ENCODE measurements at places on chromosomes 16 and 17.
A peak's percentile ranks its signal among the peaks of the same experiment; 100 is the strongest.

DNA sequence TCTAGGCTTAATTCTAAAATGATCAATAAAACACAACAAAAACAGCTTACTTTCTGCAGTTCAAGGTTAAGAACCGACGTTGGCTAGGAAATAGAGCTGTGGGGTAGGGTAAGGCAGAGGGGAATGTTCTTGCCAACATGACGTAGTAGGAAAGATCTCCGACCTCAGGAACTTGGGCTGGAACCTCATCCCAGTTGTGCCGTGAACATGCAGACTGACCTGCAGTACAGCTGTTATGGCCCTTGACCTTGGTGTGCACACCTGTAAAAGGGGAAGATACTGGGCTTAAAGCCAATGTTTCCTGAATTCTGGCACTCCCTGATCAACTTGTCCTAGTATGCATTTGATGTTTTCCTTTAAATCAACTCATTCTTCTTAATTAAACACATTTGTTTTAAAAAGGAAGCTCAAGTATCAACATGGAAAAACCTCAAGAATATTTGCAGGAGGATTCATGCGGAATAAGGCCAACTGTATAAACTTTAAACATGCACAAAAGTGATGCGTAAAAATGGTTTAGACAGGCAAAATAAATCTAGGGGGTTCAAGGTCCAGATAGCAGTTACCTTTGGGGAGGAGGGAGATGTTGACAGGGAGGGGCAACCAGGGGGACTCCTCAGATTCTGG, 14.2 kb upstream of the SLC6A2 start:
- no peak for DNase-seq

DNA sequence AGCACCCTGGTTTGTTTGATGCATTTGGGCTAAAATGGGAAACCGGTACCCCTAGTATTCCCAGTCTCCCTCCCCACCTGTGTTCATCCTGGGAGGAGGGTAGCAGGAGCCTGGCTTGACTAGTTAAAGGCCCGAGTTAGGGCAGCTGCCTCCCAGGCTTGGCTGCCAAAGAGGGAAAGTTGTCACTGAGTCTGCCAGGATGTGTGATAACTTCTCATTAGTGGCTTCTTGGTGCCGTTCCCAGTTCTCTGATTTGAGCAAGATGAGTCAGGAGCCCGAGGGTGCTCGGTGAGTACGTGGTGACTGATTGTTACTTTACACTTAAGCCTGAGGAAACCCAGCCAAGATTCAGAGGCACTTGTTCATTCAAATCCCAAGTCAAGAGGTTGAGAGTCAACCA, 2.5 kb downstream of the KRT32 start:
- DNase-seq: no peak

GRCh38 chr16:17324451-17324850, 146.3 kb downstream of the XYLT1 start:
- DNase-seq: no peak

DNA sequence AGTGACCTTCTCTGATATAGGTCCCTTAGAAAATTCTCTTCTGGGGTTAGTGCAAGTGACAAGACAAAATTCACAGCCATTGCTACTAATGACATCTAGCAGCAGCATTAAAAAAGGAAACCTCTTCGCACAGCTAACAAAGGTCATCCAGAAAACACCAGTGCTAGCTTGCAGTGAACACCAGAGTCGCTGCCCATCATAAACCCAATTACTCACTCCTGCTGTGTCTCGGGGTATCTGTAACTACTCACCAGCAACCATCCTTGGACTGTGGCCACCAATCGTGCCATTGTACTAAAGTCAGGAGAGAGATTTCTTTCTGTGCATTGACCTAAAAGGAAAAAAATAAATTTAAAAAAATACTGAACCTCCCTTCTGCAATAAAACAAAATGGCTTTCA, 1494.7 kb upstream of the CDH8 start:
- DNase-seq: no peak

GRCh38 chr17:66444031-66444430, 141.6 kb downstream of the PRKCA start:
- DNase-seq: no peak

GRCh38 chr16:1494129-1494640, 1.0 kb downstream of the TELO2 start:
- DNase-seq: peak; percentile 13

GRCh38 chr17:76233588-76234353, 6.5 kb downstream of the RNF157 start:
- DNase-seq: no peak

- DNase-seq: no peak
Observed at GRCh38 chr16:47565454-47565853, 104.3 kb downstream of the PHKB start.

DNA sequence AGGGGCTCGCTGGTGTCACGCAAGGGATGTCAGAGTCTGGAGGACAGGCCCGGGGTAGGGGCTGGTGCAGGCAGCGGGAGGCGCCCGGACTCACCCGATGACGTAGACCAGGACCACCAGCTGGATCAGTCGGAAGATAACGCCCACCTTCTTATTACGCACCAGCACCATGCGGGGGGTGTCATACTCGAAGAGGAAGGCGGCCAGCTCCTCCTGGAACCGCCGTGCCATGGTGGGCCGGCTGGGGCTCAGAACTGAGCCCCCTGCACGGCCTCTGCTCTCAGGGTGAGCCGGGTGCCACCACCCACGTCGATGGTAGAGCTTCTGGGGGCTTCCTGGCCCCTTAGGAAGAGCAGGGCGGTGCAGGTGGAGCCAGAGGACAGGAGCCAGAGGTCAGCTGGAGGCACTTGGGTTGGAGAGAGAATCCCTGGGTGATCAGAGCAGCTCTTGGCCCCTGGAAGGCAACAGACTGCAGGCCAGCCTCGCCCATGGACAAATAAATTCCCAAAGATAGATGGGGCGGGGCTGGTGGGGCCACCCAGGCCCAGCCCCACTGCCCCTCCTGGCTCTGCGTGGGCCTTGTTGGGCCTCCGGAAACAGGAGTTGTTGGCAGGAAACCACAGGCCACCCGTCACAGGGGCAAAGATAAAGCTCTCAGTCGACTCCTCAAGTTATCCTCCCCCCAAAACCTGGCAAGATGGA, at the start of gene P2RX1:
P2RX1 (minus strand) TSS at position 471 of the 702 bp plus-strand sequence; CDS start at position 231, 240 bp downstream.
- DNase-seq: peak; percentile 56

DNA sequence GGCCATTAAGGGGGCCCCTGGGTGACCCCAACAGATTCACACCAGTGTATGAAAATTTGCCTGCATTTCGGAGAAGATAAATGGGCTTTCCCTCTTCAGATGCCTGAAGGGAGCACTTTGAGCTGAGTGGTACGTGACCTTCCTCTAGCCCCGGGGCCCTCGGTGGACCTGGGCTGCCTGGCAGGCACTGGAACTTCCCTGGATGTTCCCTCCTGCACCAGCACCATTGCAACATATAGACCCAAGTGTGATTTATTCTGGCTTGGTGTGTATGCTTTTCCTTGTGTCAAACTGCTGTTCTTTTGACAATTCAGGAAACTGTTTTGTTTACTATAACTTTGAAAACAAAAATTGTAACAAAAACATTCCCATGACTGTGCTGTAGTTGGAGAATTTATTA, 93.8 kb downstream of the TNFRSF13B start:
- no peak for DNase-seq

- no peak for DNase-seq
Observed at GRCh38 chr17:10063730-10064241, 134.6 kb downstream of the GAS7 start.

DNA sequence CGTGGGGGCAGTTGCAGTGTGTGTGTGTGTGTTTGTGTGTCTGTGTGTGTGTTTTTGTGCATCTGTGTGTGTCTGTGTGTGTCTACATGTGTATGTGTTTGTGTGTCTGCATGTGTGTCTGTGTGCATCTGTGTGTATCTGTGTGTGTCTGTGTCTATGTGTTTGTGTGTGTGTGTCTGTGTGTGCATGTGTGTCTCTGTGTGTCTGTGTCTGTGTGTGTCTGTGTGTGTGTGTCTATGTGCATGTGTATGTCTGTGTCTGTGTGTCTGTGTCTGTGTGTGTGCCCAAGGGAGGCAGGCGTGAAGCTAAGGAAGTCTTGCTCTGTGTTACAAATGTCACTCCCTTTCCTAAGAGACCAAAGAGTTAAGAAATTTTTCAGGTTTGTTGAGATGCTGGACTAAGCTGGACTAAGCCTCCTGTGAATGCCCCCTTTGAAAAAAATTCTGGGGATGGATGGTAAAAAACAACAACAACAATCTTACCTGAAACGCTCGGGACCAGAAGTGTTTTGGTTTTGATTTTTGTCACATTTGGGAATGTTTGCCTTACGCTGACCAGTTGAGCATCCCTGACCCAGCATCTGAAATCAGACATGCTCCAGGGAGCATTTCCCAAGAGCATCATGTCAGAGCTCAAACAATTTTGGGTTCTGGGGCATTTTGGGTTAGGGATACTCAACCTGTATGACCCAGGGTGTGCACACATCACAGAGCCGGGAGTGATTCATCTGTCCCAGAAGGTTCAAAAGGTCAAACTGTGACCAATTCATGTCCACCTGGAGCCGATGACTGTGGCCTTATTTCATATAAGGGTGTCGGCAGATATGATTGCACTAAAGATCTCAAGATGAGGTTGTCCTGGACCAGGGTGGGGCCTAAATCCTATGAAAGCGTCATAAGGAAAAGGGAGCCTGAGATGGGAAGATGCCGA, 48.6 kb upstream of the ZNF469 start:
- no peak for DNase-seq

DNA sequence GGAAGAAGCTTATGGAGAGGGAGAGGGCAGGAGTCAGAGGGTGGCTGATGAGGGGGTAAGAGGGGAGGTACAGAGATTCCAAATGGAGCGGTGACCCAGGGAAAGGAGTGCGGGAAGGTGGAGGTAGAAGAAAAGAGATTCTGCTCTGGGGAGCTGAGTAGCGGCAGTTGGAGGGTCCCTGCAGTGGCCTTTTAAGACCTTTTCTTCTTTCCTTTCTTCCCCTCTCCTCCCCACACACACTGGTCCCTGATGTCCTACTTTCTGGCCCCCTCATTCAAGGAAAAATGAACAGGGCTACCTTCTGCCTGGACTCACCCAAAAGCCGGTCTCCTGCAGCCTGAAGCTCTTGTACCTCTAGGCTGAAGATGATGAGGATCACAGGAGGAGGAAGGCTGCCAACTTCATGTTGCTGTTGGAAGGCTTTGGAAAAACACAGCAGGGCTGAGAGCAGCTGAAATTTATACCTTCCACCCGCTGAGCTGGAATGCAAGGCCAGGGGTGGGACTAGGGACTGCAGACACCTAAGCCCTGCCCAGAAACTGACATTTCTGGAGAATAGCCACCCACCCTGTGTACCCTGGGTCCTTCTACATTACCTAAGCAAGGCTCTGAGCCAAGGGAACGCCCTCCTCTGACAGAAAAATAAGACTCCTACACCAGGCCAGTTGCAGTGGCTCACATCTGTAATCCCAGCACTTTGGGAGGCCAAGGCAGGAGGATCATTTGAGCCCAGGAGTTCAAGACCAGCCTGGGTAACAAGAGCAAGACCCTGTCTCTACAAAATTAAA, 9.4 kb upstream of the HEATR6 start:
- DNase-seq: no peak

GRCh38 chr17:68102318-68102758, 66.8 kb downstream of the KPNA2 start:
- no peak for DNase-seq

DNA sequence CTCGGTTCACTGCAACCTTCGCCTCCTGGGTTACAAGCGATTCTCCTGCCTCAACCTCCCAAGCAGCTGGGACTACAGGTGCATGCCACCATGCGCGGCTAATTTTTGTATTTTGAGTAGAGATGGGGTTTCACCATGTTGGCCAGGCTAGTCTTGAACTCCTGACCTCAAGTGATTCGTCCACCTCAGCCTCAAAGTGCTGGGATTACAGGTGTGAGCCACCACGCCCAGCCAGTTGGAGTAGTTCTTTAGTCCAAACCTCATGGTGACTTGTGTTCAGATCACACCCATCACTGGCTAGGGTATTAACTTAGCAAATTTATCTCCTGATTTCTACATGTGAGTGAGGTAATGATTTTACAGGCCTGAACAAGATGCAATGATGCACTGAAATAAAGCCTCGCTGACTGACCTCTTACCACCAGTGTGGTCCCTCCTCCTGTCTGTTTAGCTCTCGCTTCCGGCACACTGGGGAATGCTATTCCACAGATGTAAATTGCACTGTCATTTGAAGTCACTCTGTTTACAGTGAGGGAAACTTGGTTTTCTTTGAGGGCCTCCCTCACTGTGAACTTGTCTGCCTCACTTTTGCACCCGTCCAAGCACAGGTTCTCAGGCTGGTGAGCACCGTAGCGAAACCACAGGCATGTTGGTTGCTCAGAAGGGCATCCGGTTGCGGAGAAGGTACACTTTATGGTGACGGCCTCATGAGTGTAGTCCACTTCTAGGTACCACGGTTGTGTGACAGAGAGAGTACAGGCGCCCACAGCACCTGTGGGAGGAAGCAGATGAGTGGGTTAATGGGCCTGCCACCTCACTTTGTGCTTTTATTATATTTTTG, 5.5 kb downstream of the IGSF6 start:
- DNase-seq: peak; percentile 81

DNA sequence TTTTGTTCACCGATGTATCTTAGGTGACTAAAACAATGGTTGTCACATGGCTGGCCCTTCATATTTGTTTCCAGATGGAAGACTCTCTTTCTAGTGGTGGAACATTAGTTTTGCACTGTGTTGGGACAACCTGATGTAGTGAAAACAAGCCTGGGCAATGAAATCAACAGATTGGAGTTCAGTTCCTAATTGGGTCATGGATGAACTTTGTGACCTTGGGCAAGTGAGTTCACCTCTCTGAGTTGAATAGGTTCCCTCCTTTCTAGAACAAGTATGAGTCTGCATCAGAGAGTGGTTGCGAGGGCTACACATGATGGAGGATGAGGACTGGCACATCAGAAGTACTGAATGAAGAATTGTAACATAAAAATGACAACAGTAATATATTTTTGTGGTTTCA, 2.1 kb upstream of the NKD1 start:
- no peak for DNase-seq

DNA sequence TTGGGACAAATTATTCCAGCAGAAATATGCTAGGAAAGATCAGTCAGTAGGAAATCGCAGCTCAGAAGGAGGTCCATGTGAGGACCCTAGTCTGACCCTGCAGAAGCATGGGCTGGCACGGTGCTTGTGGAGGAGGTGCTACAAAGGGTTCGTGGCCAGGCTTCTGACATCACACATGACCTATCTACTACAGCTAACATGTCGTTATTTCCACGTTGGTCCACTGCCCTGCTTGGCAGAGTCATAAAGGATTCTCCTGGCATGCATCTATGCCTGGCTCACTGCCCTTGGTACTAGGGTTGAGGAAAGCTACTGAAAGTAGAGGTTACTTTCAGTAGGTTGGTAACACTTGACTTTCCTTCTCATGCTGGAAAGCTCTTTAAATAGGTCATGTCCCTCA, 118.1 kb upstream of the SHISA6 start:
- DNase-seq: no peak

DNA sequence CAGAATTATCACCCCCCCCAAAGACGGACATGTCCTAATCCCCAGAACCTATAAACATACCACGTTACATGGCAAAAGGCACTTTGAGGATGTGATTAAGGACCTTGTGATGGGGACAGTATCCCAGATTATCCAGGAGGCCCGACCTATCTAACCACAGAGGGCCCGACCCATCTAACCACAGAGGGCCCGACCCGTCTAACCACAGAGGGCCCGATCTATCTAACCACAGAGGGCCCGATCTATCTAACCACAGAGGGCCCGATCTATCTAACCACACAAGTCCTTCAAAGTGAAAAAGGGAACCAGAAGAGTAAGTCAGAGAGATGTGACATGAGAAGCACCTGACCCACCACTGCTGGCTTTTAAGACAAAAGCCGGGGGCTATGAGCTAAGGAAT, 56.8 kb downstream of the ANKFY1 start:
- DNase-seq: no peak

All from GM06990 (cell line).